Cortex of kidney (tissue), 1 donor: ENCODE measurements at places on chromosomes 5 and 9.

DNA sequence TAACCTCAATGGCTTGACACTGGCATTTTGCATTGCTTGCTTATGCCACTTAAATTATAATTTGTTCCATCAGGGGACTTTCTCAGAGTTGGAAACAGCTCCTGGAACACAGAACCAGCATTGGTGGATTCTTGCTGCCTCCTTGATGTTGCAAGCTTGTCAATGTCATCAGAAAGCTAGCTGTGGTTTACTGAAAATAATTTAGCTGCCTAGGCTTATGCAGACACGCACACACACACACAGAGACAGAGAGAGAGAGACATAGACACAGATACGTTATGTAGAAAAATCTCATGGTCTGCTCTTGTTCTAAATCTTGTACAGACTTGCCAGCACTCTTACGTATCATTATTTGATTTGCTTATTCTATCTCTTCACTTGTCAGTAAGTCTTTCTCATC lies 78.0 kb downstream of the HMHB1 start:
- no peak for DNase-seq

GRCh38 chr5:35151146-35151920 lies 79.0 kb downstream of the PRLR start:
- DNase-seq: no peak

DNA sequence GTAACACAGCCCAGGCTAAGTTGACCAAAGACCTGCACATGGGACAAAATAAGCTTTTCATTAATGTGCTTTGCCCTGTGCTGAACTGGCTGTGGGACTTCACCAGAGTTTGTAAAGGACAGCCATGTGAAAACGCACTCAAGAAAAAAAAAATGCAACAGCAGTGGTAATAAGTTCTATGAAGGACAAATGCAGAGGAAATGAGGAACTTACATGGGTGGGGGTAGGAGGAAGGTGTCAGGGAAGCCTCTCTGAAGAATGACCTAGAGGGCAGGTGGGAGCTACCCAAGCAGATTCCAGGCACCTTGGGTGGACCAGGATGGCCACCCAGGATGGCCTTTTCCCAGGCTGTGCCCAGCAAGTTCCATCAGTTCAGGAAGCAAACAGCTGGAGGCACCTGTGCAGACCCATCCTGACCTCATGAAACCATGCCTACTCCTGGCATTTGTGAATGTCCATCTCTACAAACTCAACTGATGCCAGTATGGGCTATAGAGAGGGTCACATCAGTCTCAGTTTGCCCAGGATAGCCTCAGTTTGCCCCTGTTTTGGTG lies 6.7 kb upstream of the PHF2 start:
- no peak for DNase-seq

DNA sequence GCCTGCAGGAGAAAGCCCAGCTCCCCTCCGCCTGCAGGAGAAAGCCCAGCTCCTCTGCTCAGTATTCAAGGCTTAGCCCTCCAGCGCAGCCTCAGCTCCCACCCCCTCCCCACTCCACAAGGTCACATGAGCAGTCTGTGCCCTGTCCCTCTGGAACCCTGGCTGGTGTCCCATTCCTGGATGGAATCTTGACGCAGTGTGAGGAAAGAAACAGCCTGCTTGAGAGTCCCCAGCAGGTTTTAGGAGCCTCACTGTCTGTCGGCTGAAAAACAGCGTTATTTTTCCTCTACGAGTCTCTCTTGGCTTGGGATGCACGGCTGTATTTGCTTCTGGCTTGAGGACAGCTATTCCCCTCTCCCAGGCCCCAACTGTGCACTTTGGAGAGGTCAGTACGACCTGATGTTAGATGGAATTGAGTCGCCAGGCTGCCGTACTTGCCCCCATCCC lies 210.1 kb upstream of the TRIM32 start:
- no peak for DNase-seq

DNA sequence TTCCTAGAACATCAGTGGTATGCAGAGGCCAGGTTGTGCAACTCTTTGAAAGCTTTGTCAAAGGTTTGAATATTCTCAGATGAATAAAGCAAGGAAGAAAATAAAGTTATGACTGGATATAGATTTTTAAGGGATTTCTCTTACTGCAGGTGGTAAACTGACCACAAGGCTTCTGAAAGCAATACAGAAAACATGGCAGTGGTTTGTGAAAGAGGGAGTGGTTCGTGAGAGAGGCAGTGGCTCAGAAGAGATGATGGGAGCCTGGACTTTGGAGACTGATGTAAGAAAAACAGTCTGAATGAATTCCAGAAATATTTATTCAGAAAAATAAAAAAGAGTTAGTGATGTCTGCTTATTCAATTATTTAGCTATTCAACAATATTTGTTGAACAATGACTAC lies 380.4 kb upstream of the CTNND2 start:
- DNase-seq: no peak

DNA sequence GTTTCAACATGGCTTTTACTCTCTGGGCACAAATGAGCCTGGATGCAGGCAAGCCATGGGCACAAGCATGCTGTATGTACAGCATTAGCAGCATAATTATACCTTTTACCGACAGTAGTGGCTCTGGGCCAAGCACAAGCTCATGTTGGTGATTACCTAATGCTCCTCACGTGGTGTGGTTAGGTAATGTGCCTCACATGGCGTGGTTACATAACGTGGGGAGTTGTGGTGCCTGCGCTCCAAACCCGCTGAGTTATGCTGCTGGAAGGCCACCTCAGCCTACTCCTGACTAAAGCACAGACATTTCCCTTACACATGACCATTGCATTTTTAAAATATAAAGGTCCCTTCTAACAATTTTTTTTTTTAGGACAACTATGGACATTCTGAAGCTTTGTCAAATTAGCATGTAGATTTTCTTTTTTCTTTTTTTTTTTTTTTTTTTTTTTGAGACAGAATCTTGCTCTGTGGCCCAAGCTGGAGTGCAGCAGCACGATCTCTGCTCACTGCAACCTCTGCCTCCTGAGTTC lies 794.0 kb downstream of the EFNA5 start:
- DNase-seq: no peak

DNA sequence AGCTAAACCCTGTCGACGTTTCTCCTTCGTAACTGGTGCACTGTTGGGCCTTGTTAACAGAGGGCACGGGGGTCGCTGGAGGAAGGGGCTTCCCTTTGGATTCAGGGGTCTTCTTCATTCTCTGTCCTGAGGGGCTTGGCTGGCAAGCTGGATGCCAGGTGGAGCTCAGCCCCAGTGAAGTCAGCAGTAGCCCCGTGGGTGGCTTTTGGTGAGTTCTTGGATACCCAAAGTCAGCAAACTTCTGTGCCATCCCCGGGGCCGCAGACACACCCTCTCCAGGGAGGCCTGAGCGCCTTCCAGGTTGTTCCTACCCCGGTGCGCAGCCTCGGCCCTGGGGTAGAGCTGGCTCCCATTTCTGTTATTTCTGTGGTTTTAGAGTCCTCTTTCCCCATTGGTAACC lies 12.3 kb upstream of the OBP2A start:
- DNase-seq: no peak

DNA sequence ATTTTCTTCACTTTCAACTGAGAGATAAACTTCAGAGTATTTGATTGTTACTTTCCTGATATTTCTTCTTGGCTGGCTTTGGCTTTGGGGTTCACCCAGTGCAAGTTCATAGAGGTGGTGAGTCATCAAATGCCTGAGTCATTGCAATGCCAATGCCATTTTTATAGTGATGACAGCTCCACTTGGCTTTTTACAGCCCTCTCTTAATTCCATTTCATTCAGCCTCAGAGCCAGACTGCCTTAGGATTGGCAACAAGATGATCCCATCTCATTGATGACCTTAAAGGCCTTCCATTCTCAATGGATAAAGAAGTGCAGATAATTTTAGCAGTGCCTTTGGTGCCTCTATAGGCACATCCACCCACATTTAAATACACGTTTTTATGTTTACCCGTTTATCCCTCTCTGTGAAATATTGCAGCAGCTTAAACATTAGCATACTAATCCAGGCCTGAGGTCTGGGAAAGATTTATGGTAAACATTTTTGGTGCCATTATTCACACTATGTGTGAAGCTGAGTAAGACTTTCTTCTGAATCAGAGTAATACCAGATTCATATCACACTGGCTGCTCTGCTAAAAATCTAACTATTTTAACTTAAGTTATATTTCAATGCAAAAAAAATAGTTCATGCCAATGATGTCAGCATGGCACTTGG lies 88.9 kb upstream of the TYRP1 start:
- no peak for DNase-seq

DNA sequence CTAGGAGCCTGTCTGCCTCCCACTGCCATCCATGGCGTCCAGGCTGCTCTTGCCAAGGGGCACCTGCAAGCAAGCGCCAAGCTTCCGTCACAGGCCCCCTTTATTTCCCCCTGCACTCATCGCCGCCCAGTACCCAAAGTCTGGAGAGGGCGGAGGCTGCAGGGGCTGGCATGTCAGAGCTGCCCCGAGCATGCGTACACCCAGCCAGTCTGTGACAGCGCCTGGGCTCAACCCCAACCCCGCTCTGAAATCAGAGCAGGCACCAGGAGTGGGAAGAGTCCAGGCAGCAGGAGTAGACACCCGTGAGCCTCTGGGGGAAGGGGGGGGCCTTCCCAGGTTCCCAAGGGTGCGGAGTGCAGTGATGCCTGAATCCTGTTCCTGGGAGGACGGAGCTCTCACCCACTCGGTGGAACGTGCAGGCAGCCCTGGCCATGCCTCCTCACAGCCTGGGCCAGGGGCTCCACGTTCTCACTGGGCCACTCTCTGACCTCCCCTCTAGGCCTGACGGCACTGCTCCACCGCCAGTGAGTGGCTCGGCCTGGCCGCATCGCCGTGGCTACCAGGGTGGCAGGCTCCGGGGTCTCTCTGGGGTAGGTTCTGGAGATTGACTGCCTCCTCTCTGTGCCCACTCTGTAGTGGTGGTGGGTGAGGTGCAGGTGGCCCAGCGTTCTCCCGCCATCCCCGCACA lies 469.0 kb downstream of the CDH9 start:
- DNase-seq: no peak

DNA sequence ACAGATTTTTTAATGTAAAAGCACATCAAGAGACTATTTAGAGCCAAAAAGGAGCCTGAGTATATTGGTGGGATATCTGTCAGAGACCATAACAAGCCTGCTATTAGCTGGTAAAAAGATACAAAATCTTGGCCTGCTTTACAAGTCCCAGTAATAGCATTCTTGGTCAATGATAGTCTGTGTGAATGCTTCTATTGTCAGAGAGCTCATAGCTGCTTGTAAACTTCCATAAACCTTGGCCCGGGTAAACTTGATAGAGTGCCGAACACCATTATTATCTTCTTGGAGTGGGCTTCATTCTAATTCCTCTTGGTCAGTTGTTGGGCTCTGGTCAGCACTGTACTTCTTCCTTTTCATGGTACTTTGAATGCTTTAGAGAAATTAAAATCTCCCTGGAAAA lies 64.0 kb downstream of the UBAP1 start:
- DNase-seq: no peak

GRCh38 chr5:111454198-111454622 lies 58.1 kb downstream of the STARD4 start:
- no peak for DNase-seq

DNA sequence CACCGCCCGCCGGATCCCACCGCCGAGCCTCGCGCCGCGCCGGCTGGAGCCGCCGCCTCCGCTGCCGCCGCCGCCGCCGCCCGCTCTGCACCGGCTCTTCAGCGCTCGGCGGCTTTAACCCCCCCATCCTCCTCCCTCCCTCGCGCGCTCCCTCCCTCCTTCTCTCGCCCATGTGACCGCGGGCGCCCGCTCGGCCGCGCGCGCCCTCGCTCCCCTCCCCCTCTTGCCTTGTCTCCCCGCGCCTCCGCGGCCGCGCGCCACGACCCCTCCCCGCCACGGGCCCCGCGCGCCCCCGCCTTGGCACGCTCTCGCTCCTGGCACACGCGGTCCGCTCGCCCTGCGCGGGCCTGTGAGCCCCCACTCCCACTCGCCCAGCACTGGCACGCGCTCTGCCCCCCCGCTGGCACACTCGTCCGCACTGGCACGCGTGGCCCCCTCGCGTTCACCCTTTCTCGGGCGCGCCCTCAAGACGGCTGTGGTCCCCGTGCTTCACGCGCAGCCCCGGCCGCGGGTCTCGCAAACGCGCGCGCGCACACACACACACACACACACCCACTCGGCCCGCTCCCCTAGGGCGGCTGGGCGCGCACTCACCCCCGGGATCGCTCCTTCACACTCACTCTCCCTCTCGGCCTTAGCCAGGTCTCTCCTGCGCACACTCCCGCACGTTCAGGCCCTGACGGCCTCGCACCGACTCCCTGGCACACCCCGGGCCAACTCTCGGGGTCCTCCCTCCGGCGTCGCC lies at the start of gene CNTFR:
Gene CNTFR (minus strand): TSS at position 89 of the 745 bp plus-strand sequence. CDS start 20,743 bp downstream, outside the sequence.
- DNase-seq: no peak

DNA sequence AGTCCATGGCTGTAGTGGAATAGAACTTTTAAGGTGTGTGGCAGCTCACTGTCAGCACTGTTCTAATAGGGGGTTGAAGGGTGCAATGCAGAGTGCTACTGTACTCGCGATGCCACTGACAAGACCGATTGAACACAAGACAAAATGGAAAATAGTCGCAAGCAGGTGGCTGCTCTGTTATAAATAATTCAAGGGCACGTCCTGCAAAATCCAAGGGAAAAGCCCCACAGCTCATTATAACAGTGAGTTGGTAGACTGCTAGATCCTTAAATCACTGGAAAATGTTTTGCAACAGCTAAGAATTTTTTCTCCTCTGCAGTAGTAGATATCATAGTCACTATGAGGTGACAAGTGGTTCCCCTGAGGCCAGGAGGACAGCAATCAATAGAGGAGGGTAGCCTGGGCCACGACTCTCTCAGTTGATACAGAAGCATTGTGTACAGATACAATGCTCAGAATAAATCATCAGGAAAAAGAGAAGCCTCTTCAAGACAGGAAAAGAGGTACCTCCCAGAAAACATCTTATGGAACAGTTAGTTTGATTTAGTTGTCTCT lies 926.3 kb downstream of the TLE4 start:
- no peak for DNase-seq

GRCh38 chr9:16613051-16613450 lies 257.4 kb downstream of the BNC2 start:
- no peak for DNase-seq

DNA sequence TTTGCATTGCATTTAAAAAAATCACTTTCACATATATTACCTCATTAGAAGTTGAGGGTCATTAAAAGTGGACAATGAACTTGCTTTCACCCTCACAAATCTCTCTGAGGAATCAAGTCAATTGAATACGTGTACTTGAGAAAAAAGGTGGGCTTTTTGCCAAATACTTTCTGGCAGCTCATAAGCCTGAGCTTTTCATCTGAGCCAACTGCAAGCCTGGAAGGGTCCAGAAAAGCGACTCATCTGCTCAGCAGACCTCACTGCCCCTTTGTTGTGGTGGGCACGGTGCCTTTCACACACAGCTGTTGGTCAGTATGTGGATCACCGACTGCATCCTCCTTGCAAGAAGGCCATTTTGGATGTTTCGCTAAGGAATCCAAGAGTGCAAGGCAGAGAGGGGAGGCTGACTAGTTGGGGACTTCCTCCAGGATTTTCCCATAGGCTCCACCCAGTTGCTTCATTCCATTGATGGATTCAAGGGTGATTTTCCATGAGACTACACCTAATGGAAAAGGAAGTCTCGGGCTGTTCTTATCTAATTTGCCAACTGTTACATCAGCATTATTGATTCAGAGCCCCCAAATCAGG lies 564.7 kb downstream of the PDE4D start:
- DNase-seq: no peak
